ENCODE measurements at places on chromosomes 6 and 20.

- DNase-seq, result no peak
These were observed 152.8 kb upstream of the KCNG1 start for GRCh38 chr20:51175724-51176123.

DNA sequence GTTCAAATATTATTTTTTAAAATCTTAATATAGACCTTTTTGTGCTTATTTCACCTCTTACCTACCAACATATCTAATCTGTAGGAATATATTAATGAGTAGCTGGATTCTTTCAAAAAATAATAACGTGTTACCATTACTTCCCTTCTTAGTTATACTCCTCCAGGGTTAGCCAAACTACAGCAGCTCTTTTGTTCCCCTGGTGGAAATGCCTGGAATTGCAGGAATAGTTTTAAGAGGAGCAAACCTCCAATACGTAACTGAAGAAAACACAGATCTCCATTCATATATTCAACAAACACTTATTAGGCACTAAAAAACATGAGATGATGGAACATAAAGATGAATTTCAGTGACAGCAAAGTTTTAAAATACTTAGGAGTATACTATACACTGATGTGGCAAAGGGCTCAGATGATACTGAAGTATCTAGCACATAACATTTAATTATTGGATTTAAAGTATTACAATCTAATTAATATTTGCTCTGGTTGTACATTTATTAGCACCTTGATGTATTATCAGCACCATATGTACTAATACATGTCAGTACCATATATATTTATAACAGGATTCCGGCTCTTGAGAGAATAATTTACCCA is 78.3 kb downstream of the TBX18 start:
- DNase-seq, result no peak

DNA sequence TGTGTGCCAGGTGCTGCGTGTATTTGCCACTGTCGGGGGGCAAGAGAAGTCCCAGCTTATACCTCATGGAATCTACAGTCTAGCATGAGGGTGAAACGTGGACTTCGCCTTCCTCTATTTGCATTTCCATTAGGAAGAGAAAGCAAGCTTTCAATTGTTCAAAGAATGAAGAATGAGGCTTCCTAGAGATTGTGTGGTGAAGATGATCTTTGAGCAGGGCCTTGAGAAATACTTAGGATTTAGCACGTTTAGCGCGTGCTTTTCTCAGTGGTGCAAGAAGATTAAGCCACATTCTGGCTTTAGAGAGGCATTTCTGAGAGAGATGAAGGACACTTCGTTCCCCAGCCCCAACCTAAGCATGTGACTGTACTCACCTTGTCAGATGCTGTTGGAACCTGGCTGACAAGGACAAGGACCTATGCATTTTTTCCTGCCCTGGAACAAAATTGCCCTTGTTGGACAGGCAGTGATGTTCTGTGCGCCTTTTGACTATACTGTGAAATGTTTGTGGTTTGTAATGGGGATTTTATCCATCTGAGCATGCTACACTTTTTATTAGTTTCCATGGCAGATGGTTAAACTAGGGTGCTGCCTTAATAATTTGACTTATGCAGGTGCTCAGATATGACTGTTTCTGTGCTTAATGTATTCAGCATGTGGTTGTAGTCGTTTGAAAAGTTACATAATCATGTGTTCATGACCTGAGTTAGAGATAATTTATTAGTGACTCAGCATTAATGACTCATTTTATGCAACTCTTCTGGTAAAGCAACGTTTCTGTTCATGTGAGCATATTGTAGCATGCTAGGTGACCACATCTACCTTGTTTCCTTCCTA is 10.7 kb downstream of the TULP4 start:
- peak; percentile 52 for DNase-seq

GRCh38 chr6:44504301-44504791 is 116.8 kb downstream of the CDC5L start:
- no peak for DNase-seq

DNA sequence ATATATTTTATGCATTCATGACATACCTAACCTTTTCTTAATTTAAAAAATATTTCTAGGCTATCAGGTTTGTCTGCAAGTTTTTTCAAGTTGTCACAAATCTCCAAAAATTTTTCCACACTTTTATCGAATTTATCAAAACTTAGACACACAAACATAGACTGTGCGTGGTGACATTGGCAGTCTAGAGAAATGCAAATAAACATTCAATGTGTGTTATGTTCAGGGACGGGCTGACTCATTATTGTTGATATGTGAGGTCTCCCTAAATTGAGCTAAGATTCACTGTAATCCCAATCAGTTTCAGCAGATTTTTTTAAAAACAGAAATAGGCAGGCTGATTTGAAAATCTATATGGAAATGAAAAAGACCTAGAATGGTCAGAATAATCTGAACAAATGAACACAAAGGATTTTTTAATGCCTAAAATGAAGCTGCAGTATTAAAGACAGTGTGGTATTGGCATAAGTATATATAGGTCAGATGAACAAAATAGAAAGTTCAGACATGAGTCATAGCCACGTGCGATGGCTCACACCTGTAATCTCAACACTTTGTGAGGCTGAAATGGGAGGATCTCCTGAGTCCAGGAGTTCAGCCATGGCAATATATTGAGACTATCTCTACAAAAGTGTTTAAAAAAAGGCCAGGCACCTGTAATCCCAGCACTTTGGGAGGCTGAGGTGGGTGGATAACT is 19.2 kb downstream of the BLTP3A start:
- no peak for DNase-seq

GRCh38 chr6:73580247-73581149 is 59.7 kb upstream of the EEF1A1 start:
- DNase-seq, result peak; percentile 96
